ENCODE measurements at places on chromosomes 1 and 21. TPM values are rescaled to one million over a fixed set of nuclear protein-coding genes. Genes with fewer than 3 reads are reported as not detected.
A peak's percentile ranks its signal among the peaks of the same experiment; 100 is the strongest.

ZBTB40 gene
- total RNA-seq: 14.7 TPM

C4BPB gene
- not detected for total RNA-seq

PLA2G2D gene
- not detected for total RNA-seq

IL19 gene
- total RNA-seq: not detected

CHML gene
- total RNA-seq: 11.3 TPM

PLD5 gene
- total RNA-seq: 1.5 TPM

CSDE1 gene
- 278 TPM for total RNA-seq

FAM163A gene
- 2.5 TPM for total RNA-seq

DNA sequence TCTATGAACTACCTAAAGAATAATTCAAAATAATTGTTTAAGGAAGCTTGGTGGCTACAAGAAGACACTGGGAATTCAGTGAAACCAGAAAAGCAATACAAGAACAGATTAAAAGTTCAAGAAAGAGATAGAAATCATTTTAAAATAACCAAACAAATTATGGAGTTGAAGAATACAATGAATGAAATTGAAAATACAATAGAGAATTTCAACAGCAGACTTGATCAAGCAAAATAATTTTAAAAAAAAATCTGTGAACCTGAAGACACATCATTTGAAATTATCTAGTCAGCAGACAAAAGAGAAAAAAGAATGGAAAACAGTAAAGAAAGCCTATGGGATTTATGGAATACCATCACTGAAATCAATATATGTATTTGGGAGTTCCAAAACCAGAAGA lies 31.2 kb upstream of the WNT2B start:
- H3K36me3 ChIP-seq: no peaks in the 10 kb centered on the region
- no peaks in the 10 kb centered on the region for H3K4me1 ChIP-seq
- no peak for DNase-seq

- peaks cover 52% of the 10 kb centered on the region for H3K4me1 ChIP-seq
- peak overlapping the region; percentile 99 for H3K4me3 ChIP-seq
- DNase-seq: no peak
- H3K36me3 ChIP-seq: no peaks in the 10 kb centered on the region
Measured at GRCh38 chr1:113929750-113930498, 800 bp downstream of the HIPK1 start.

DNA sequence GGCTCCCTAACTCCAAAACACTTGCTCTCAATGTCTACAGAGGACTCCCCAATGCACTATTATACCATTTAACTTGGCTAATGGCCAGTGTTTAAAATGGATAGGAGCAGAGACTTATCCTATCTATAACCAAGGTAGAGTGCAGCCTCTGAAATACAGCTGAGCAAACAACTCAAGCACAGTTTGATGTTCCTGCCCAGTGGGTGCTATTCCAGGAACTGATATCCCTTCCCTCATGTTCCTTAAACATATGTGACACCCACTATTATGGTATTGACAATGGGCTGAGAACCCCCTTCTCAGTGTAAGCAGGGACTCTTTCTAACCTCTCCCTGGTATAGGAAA lies 51.7 kb downstream of the SH3GLB1 start:
- DNase-seq: no peak
- H3K27me3 ChIP-seq: no peaks in the 10 kb centered on the region
- H3K36me3 ChIP-seq: no peaks in the 10 kb centered on the region
- H3K4me3 ChIP-seq: no peak overlapping the region
- H3K4me1 ChIP-seq: no peaks in the 10 kb centered on the region

- no peak overlapping the region for H3K27ac ChIP-seq
- H3K36me3 ChIP-seq: no peaks in the 10 kb centered on the region
- H3K4me1 ChIP-seq: no peaks in the 10 kb centered on the region
- no peak overlapping the region for H3K4me3 ChIP-seq
- DNase-seq: no peak
Measured at GRCh38 chr1:205484985-205485967, 19.2 kb upstream of the CDK18 start.

DNA sequence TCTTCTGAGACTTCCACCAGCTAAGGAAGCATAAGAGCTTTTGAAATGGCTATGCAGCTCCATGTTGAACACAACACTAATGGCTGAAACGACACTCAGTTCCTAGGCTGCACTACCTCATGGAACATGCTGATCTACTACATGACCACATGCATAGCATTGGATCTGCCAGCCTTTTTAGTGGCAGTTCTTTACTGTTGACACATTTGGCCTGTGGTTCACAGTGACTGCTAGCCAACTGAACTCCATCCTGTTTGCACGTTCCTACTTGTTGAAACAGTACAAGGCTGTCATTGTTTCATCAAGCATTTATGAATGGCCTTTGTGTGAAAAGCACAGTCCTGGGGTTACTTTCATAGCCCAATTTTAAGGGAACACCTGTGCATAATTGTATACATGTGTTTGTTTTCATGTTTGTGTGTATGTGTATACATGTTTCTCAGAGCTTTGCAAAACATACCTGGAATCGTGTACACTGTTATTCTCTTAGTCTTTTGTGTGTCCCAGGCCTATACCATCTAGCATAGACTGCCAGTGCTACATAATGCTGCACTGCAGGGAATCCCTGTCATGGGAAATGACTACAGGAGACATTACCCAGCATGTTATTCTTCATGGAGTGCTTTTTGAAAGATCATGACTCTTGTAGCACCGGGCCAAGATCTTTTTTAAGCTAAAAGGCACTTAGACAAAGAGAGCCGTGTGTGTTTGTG lies 179.6 kb upstream of the ESRRG start:
- no peak overlapping the region for H3K4me3 ChIP-seq
- H3K4me1 ChIP-seq: no peaks in the 10 kb centered on the region
- H3K27ac ChIP-seq: no peak overlapping the region
- no peaks in the 10 kb centered on the region for H3K36me3 ChIP-seq
- DNase-seq: no peak
- H3K27me3 ChIP-seq: no peaks in the 10 kb centered on the region

DNA sequence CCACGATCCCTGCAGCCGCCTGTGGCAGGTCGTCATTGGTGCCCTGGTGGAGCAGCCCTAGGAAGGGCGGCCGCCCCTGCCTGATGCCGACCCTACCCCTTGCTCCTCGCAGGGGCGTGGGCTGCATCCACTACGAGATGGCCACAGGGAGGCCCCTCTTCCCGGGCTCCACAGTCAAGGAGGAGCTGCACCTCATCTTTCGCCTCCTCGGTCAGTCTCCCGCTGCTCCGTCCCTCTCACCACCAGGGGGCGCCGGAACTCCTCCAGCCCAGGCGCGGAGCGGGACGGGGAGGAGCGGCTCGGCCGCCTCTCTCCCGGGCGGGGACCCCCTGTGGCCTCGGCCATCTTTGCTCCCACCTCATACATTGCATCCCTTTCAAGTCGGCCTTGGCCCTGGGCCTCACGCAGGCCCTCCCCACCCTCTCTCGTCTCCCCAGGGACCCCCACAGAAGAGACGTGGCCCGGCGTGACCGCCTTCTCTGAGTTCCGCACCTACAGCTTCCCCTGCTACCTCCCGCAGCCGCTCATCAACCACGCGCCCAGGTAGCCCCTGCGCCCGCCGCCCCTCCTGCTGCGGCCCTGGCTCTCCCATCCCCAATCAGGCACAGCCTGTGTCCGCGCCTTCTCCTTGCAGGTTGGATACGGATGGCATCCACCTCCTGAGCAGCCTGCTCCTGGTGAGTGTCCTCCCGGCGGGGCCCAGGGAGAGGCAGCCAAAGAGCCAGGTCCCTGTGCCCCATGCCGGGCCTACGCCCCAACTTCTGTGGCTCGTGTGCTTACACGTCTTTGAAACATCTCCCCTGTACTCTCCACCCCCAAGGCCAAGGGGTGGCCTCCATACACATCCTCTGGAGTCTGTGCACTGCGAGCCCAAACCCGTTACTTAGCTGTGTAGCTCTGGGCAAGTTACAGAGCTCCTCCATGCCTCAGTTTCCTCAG lies 24.7 kb downstream of the CDK18 start:
- H3K36me3 ChIP-seq: no peaks in the 10 kb centered on the region
- peak overlapping the region; percentile 36 for H3K4me3 ChIP-seq
- no peaks in the 10 kb centered on the region for H3K27me3 ChIP-seq

- no peak for DNase-seq
- no peaks in the 10 kb centered on the region for H3K36me3 ChIP-seq
- peaks cover 8% of the 10 kb centered on the region for H3K4me1 ChIP-seq
- no peak overlapping the region for H3K4me3 ChIP-seq
Measured at GRCh38 chr1:6127587-6128163, 52.4 kb downstream of the CHD5 start.

- no peaks in the 10 kb centered on the region for H3K4me1 ChIP-seq
- H3K27ac ChIP-seq: no peak overlapping the region
- no peaks in the 10 kb centered on the region for H3K36me3 ChIP-seq
- H3K4me3 ChIP-seq: no peak overlapping the region
- no peak for DNase-seq
Measured at GRCh38 chr1:208603721-208604120, 359.5 kb upstream of the PLXNA2 start.

GRCh38 chr1:21260405-21261125 lies 29.7 kb downstream of the ECE1 start:
- DNase-seq: no peak
- H3K27me3 ChIP-seq: no peaks in the 10 kb centered on the region
- H3K36me3 ChIP-seq: no peaks in the 10 kb centered on the region
- peaks cover 80% of the 10 kb centered on the region for H3K4me1 ChIP-seq
- H3K4me3 ChIP-seq: no peak overlapping the region
- H3K27ac ChIP-seq: peak overlapping the region; percentile 89

- DNase-seq: no peak
- no peaks in the 10 kb centered on the region for H3K27me3 ChIP-seq
- H3K4me3 ChIP-seq: no peak overlapping the region
- H3K4me1 ChIP-seq: peaks cover 14% of the 10 kb centered on the region
- no peaks in the 10 kb centered on the region for H3K36me3 ChIP-seq
Measured at GRCh38 chr1:32966900-32967299, 2.3 kb upstream of the RNF19B start.

DNA sequence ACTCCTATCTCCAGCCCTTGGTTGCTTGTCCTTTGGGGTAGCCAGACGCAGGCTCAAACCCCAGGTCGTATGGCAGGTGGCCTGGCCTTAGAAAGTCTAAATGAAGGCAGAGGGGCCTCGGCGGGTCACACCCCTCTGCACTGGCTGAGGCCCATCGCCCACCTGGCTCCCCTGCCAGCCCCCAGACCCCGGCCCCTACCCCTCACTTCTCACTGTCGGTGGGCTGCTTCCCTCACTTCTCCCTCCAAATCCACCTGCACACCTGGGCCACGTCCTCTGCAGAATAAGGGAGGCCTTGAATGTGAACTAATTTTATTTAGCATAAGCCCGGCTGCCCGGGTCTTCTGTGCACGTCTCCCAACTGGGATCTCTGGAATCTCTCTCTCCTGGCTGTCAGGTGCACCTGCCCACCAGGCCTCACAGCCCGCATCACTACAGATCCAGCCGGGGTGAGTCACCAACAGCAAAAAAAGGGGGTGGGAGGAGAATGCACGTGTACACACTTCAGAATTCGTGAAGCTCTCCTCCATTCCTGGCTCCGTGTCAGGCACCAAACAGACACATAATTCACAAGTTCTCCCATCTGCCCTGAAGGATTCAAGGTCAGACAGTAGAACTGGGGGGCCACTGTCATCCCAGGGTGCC lies 107.5 kb upstream of the SIM2 start:
- H3K36me3 ChIP-seq: no peaks in the 10 kb centered on the region
- no peak overlapping the region for H3K27ac ChIP-seq
- H3K4me1 ChIP-seq: peaks cover 9% of the 10 kb centered on the region
- no peak for DNase-seq
- H3K27me3 ChIP-seq: no peaks in the 10 kb centered on the region

DNA sequence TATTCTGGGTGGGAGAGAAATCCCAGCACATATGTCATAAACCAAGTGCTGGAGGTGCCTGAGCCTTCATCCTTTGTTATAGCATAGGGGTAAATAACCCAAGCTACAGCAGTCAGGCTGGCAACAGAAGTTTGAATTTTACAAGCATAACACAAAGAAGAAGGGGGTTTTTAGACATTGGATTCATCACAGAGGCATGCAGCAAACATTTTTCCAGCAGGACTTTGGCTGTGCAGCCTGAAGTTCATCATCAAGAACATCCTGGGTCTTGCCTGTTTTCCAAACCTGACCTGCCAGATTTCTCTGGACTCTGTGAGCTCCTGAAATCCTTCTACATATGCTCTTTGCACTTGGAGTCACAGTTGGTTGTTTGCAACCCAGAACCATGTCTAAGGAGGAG lies 16.2 kb downstream of the PTGER3 start:
- H3K27me3 ChIP-seq: no peaks in the 10 kb centered on the region
- no peaks in the 10 kb centered on the region for H3K4me1 ChIP-seq
- H3K27ac ChIP-seq: no peak overlapping the region
- no peak overlapping the region for H3K4me3 ChIP-seq
